Kidney capillary endothelial cell (primary cell): ENCODE measurements at places on chromosomes 2 and 18.

- DNase-seq = no peak
Observed at GRCh38 chr18:55395799-55396198, 192.2 kb downstream of the TCF4 start.

DNA sequence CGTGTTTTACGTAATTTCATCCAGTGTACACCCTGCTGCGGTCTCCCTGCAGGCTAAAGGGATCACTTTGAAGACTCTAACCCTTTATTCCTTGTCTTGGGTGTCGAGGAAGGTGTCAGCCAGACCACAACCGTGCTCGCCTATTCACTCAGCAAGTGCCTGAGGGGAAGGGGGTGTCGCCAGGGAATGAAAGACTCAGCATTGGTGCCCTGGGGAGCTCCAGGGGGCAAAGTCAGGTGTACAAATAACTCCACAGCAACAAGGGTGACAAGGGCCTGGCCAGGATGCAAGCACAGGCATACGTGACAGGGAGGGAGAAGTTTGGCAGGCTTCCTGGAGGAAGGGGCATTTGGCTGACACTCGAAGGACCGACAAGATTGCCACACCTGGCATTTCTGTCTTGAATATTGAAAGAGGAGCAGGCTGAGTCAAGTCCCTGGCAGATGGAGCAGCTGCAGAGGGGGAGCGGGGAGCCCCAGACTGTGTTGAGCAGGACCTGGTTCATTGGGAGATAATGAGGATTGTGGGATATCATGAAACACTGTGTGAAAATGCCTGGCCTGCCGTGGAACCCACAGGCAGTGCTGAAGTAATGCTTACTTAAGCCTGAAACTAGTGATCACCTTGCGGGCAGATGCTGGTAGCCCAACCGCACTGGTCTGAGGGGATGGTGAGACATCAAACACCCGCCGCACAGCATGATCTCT, 93.9 kb downstream of the RHOB start:
- no peak for DNase-seq

DNA sequence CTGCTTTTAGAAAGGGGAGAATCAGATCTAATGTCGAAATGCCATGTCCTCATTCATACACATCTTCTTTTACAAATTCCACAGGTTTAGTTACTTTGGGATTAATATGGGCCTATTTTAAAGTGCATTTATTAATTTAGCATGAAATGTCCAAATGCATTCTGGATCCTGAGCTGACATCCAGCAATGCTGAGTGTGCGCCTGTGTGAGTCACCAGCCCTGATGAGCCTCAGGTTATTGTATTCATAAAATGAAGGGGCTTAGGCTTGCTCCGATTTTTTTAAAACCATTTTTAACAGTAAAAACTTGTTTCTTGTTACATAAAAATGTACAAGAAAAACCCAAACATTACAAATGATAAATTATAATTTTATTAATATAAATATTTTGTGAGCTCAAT, 94.1 kb downstream of the SH3YL1 start:
- DNase-seq = no peak

DNA sequence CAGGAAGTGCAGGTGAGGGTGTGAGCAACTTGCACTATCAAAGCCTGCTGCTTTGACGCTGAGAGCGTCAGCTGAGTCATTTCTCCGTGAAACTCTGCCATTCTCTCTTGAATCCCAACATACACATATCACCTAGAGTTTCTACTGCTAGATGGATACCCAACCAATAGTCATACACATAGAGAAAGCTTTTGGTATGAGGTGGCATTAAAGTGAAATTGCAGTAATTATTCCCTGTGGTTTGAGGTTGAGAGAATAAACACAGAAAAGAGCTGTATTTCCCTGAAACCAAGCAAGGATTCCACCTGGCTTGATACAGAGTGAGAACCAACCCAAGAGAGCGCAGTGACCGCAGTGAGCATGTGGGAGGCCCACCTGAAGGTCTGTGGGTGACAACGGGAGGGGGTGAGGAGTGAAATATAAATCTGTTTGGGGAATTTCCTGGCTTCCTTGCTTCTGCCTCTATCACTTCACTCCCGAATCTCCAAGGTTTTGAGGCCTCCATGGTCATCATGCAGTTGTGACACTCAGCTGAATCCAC, 28.8 kb upstream of the TMEM18 start:
- DNase-seq = no peak

DNA sequence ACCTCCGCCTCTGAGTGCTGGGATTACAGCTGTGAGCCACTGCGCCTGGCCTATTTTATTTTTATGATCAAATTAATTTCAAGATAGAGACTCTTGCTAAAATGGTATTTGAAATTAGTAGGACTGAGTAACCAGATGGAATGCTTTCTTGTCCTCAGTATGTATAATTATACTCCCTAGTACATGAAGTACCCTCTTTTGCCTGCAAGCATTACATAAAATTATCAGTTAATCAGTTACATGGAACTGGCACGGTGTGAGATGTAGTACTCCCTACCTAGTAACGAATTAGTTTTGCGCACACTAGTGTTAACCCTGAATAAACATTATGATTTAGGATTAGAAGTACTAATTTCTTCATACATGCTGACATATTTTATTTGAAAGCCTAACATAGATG, 41.6 kb downstream of the RBBP8 start:
- no peak for DNase-seq

GRCh38 chr2:18268400-18268799, 292.1 kb downstream of the RDH14 start:
- no peak for DNase-seq

GRCh38 chr2:7007846-7008741, 90.9 kb downstream of the RNF144A start:
- DNase-seq = no peak

GRCh38 chr18:41955688-41956087, 654 bp downstream of the PIK3C3 start:
- peak; percentile 7 for DNase-seq

DNA sequence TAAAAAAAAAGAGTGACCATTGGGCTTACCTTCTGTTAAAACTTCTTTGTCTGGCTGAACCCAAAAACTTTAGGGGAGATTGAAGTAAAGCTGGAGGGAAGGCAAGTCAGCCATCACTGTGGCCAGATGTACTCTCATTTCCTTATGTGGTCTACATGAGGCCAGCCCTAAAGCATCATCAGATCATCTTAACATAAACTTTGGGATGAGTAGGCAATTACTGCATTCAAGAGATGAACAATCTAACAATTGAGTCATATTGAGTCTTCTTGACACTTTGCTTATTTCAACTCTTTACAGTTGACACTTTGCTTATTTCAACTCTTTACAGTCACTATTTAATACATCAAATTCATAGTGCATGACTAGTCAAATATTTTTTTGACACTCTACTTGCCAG, 155.6 kb downstream of the QPCT start:
- DNase-seq = no peak

- no peak for DNase-seq
Observed at GRCh38 chr2:7984693-7985353, 697.0 kb upstream of the ID2 start.

- peak; percentile 21 for DNase-seq
Observed at GRCh38 chr18:7000484-7001096, 117.0 kb downstream of the LAMA1 start.

- DNase-seq = no peak
Observed at GRCh38 chr18:32553174-32553573, 82.5 kb upstream of the GAREM1 start.

- DNase-seq = no peak
Observed at GRCh38 chr2:97663626-97663961, 250 bp downstream of the ACTR1B start.

- no peak for DNase-seq
Observed at GRCh38 chr2:232863996-232864395, 6.1 kb upstream of the SNORC start.

DNA sequence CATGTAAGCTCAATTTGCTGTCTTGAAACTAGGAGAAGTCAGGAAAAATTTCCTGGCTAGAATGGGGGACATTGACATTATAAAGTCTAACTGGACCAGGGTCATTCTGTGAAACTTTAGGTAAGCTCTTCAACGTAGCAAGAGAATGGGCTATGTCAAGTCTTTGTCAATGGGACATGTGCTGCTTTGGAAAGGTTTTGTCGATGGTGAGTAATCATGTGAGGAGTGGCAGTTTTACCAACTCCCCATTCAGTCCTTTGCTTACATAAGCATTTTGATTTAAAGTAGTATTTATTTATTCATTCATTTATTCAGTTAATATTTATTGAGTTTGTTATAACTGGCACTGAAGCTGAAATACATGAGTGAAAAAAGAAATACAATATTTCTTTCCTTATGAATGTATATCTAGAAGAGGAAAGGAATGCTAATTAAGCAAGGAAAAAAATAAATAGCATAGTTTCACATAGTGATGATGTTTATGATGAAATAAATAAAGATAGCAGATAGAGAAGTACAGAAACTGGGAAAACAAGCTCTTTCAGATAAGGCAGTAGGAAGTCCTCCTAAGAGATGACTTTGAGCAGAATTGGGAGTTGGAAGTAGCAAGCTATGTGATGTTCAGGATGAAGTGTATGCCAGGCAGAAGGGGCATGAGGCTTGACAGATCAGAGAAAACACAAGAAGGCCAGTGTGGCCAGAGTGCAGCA, 25.4 kb upstream of the RAB27B start:
- no peak for DNase-seq

DNA sequence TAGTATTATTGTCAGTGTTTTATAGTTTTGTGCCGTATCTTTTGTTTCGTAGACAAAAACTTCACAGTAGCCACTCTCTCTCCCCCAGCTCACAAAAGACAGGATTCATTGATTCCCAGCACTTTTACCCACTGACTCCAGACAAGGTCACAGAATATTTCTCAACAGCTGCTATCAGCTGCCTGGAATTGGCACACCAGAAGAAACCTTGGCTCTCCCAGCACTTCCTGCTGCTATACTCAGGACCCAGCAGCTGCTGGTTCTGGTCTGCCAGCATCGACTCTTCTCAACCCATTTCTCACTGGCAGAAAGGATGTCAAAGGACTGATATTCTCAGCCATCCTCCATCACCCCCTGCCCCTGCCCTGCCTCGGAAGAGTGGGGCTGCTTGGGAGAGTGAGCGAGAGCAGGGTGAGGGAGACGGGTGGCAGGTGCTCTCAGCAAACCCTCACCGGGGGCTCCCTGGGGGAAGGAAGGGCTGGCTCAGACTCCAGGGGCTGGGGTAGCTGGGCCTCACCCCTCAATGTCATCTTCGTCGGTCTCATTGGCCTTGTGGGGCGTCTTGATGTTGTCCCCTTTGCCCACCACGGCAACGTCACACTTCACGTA, 6.1 kb upstream of the OTOF start:
- no peak for DNase-seq

- no peak for DNase-seq
Observed at GRCh38 chr2:198135481-198135934, 331.1 kb downstream of the PLCL1 start.

DNA sequence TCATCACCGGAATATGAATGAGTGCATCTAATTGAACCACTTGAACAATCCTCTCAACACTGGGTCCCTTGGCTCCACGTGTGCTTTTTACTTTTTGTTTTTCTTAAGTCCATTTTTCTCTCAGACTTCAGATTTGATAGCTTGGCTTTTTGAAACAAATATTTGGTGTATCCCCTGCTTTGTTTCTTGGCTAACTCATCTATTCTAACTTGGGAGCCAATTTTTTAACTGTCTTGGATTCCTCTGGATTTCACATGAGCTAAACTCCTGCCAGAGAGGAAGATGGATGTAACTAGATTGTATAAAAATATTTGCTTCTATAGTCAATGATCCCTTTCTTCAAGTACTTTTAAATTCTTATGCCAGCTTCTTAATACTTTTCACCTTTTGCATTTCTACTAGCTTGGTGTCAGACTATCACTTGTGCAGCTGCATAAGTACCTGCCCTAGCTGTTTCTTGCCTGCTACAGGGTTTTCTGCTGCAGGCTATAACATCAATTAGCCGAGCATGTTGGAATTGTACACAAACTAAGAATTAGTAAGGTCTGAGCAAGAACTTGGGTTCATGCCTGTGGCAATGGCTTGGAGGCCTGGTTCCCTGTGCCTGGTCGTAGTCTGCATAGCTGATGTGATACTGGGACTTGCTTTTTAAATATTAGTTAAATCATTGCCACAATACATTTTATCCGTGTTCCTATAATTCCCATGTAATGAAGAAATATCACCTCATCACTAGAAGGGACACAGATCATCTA, 281.5 kb downstream of the EN1 start:
- DNase-seq = no peak

DNA sequence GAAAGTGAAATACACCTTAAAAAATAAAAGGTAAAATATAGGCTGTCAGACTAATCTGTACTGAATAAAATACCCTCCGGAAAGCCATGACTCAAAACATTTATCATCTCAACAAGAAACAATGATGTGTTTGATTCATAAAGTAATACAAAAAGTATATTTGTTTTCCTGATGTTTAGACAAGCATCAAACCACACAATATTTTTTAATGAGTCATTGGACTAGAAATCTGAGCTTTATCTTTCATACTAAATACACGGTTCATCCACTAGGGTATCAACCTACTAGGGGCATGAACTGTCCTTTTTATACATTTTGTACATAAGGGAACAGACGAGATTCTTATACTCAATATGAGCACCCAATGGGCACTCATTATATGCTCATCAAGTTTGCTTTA, 31.3 kb downstream of the CD226 start:
- no peak for DNase-seq

DNA sequence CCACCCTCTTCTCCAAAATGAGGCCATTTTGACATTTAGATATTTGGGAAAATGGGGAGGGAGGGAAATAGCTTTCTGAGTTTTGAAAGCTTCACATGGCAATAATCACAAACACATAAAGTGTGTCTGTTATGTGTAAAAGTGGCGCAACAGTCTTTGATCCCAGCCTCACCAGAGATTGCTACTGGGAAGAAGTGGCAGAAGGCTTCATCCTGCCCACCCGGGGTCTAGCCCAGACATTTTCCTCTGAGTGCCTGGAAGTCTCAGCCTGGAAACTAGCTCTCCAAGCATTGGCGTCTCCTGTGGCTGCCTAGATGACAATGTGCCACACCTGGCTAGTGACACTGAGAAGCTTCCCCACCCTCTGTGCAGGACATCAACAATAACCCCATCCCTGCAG, 1.7 kb upstream of the LBH start:
- DNase-seq = no peak

GRCh38 chr2:175170659-175171304, 2.8 kb upstream of the ATF2 start:
- no peak for DNase-seq

- DNase-seq = no peak
Observed at GRCh38 chr2:131646669-131647297, 119.1 kb downstream of the CCDC74A start.

DNA sequence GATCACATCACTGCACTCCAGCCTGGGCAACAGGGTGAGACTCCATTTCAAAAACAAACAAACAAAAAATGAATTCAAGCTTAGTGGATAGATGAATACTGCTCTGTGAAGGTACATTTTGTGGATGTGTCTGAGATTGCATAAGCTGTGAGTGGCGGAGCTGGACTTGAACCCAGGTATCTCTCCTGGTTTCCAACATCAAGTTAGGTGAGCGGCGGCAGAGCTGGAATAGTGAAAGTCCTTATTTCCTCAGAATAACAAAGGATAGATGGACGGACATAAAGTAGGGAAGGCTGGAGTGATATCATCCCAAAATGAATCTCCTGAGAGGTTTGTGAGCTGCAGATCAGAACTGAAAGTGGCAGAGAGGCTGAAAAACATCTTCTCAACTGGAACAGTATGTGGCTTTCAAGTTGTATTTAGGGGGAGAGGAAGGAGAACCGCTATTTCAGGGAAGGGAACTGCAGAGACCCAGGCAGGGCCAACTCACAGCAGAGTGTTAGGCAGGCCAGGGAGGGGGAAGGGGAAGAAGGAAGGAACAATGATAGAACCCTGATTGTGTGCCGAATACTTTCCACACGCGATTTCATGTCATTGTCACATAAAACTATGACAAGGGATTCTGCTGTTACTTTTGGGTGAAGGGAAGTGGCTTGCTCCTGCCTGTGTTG, 106.2 kb downstream of the LPIN1 start:
- DNase-seq = no peak
